ENCODE measurements at places on chromosomes 12 and 14.

DNA sequence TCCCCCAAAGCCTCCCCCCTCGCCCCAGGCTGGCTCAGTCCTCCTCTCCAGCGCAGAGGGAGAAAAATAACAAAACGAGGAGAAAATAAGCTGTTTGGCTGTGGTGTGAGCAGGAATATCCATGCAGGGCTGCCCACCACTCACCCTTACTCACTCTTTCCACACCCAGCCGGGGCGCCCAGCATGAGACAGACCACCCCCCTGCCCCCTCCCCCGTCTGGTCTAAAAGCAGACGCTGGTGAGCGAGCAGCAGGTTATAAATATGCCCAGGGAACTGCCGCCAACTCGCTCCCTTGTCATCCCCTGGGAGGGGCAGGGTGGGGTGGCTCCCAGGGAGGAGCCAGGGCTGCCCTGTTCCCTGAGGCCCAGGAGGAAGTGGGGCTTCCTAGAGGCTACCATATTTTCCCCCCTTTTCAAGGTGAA lies 7.4 kb downstream of the WNT1 start:
- DNase-seq: no peak
- no peaks in the 10 kb centered on the region for H3K36me3 ChIP-seq
- H3K4me1 ChIP-seq: peaks cover 15% of the 10 kb centered on the region
- peaks cover 20% of the 10 kb centered on the region for H3K27me3 ChIP-seq

GRCh38 chr12:23350808-23351207 lies 598.7 kb downstream of the SOX5 start:
- H3K27me3 ChIP-seq: no peaks in the 10 kb centered on the region
- H3K27ac ChIP-seq: no peak overlapping the region
- H3K36me3 ChIP-seq: no peaks in the 10 kb centered on the region
- no peak for DNase-seq

DNA sequence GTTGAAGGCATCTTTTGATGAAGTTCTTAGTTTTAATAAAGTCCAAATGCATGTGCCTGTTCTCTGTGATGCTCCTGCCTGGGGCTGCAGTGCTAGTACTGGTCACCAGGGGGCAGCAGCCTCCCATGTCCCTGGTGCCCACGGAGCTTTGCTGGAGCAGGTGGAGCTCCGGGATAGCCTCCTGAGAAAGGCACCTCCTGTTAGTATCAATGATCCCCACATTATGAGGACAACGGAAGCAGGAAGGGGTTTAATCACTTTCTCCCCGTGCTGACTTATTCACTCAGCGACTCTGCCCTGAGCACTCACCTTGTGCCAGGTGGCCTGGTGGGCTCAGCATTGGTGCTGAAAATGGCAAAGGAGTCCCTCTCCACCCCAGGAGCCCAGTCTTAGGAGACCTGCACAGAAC lies 123.0 kb upstream of the PZP start:
- no peaks in the 10 kb centered on the region for H3K4me1 ChIP-seq
- peak; percentile 65 for DNase-seq
- no peaks in the 10 kb centered on the region for H3K27me3 ChIP-seq
- H3K27ac ChIP-seq: no peak overlapping the region

DNA sequence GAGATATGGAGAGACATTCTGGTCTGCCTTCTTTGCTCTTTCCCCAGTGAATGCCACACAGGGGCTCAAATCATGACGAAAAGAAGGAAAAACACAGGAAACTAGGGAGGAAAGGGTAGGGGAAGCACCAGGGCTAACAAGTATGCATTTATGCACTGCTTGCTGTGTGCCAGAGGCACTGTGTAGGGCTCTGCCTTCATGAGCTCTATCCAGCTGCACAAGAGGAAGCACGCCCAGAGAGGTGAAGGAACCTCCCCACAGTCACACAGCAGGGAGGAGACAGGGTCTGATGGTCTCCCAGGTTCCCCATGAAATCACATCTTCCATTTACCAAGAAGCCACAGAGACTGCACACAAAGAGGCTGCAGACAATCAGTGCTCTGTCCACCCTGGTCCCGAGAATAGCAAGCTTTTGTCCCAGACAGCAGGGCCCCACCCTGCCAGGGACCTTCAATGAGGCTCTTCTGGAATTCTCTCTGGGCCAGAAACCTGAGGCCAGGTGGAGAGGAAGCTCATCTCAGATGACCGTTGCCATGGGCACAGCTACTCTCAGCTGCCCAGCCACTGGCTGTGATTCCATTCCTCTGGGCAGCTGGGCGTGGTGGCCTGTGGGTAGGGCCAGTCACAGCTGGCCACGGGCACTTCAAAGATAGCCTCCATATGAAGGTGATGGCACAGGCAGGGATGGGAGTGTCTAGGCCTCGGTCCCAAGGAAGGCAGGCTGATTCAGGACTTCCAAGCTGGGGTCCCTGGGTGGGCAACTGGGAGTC lies 7.3 kb upstream of the TRPV4 start:
- H3K36me3 ChIP-seq: no peaks in the 10 kb centered on the region
- H3K27ac ChIP-seq: no peak overlapping the region
- no peaks in the 10 kb centered on the region for H3K27me3 ChIP-seq
- peaks cover 3% of the 10 kb centered on the region for H3K4me1 ChIP-seq
- H3K4me3 ChIP-seq: no peak overlapping the region

DNA sequence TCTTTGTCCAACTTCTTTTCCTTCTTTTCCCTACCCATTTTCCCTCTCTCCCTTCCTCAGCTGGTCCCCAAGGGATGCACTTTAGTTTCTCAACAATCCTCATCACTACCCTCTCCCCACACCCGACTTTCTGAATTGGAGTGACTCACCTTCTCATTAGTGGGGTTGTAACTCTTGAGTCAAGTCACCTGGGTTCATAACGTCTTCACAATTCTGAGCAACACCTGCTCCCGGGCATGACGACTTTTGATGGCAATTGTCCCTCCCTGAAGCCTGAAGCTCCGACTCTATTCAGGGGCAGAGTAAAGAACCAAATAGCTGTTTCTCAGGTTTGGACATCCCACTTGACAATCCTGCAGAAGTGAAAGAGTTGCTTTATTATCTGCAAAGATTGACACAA lies 82.7 kb upstream of the OTX2 start:
- H3K36me3 ChIP-seq: no peaks in the 10 kb centered on the region
- no peaks in the 10 kb centered on the region for H3K27me3 ChIP-seq
- no peak for DNase-seq
- H3K27ac ChIP-seq: no peak overlapping the region

DNA sequence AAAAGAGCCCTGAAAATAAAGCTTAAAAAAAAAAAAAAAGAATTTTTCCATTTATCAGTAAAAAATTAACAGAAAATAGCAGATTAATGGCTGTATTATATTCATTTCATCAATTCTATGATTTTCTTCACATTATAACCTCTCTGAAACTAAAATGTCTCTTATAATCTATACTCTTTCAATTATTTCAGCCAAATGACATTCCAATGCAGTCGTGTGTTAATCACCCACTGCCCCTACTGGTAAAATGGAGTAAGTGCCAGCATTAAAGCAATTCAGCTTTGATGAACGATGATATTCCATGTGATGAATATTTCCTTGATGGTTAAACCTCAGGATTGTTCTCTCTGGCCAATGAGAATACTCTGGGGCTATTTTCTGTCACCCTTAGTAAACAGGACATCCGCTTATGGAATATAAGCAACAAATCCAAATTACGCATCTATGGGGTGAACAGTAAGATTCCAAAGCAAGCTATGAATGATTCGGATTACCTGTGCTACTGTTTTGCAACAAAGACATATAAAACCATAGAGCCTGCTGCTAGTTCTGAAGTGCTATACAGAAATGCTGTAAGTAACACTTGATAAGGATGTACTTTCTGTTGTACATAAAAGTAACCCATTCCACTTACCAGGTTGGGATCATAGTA lies 20.3 kb upstream of the SYCP3 start:
- no peaks in the 10 kb centered on the region for H3K27me3 ChIP-seq
- H3K4me3 ChIP-seq: no peak overlapping the region
- DNase-seq: no peak

DNA sequence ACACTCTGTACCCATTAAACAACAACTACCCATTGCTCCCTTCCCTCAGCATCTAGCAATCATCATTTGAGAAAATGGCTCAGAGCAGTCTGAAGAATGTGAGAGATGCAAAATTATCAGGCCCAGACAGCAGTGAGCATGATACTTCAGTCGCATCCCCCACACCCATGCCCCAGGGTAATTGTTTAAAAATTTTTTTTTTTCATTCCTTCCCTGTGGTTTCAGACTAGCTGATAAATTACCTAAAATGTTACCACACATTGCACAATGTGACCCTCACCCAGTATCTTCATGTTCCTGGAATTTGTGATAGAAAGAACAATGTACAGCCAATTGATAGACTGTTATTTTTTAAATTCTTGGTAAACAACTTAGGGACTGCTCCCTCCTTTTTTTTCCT lies 11.3 kb upstream of the USP15 start:
- no peak for DNase-seq
- no peaks in the 10 kb centered on the region for H3K36me3 ChIP-seq
- H3K27me3 ChIP-seq: no peaks in the 10 kb centered on the region
- H3K4me1 ChIP-seq: no peaks in the 10 kb centered on the region
- no peak overlapping the region for H3K4me3 ChIP-seq

DNA sequence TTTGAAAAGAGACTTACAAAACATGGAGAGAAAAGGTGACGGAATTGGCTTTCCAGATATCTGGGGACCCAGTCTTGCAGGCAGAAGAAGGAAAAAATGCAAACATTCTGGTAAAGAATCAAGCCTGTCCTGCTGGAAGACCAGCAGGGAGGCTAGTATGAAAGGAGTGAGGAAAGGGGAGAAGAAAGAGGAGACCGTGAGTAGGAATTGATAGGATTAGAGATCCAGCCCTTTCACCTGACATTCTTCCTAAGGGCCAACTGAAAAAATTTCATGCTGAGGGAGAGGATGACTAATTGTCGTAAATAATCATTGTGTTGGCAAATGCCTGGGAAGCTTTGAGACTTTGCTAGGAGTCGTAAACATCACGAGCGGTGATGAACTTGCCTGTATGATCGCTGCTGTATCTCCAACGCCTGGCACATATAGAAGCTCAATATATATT lies 12.1 kb downstream of the BHLHE41 start:
- no peak for DNase-seq
- H3K4me1 ChIP-seq: peaks cover 66% of the 10 kb centered on the region
- peak overlapping the region; percentile 90 for H3K27ac ChIP-seq
- H3K36me3 ChIP-seq: no peaks in the 10 kb centered on the region

GRCh38 chr14:64438181-64438841 lies 27.0 kb upstream of the AKAP5 start:
- no peaks in the 10 kb centered on the region for H3K27me3 ChIP-seq
- no peaks in the 10 kb centered on the region for H3K4me1 ChIP-seq
- no peak for DNase-seq
- no peak overlapping the region for H3K27ac ChIP-seq
- H3K4me3 ChIP-seq: no peak overlapping the region

- no peak overlapping the region for H3K27ac ChIP-seq
- DNase-seq: no peak
- H3K36me3 ChIP-seq: no peaks in the 10 kb centered on the region
- no peaks in the 10 kb centered on the region for H3K27me3 ChIP-seq
- no peaks in the 10 kb centered on the region for H3K4me1 ChIP-seq
Observed at GRCh38 chr12:41910578-41911320, 233.9 kb downstream of the GXYLT1 start.

- H3K4me1 ChIP-seq: peaks cover 9% of the 10 kb centered on the region
- H3K27ac ChIP-seq: no peak overlapping the region
- H3K27me3 ChIP-seq: no peaks in the 10 kb centered on the region
- no peak for DNase-seq
- no peaks in the 10 kb centered on the region for H3K36me3 ChIP-seq
- H3K4me3 ChIP-seq: no peak overlapping the region
Observed at GRCh38 chr12:92248977-92249376, 103.3 kb upstream of the BTG1 start.

DNA sequence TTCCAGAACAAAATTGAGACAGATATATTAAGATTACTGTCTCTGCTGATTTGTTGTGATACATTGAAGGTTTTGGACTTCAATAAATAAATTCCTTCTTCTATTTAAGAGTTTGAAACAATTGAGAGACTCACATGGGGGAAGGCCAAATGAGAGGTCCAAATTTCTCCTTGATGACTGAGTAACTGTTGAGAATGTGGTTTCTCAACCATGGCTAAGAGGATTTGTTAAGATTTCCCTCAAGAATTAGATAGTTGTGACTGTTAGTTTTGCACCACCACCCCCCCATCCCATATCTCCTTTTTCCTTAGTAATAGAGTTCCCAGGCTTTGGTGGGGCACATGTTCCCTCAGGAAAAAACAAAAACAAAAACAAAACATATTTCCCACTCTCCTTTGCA lies 47.7 kb upstream of the IGF1 start:
- H3K4me3 ChIP-seq: no peak overlapping the region
- no peaks in the 10 kb centered on the region for H3K4me1 ChIP-seq
- DNase-seq: no peak
- no peaks in the 10 kb centered on the region for H3K36me3 ChIP-seq
- no peaks in the 10 kb centered on the region for H3K27me3 ChIP-seq

DNA sequence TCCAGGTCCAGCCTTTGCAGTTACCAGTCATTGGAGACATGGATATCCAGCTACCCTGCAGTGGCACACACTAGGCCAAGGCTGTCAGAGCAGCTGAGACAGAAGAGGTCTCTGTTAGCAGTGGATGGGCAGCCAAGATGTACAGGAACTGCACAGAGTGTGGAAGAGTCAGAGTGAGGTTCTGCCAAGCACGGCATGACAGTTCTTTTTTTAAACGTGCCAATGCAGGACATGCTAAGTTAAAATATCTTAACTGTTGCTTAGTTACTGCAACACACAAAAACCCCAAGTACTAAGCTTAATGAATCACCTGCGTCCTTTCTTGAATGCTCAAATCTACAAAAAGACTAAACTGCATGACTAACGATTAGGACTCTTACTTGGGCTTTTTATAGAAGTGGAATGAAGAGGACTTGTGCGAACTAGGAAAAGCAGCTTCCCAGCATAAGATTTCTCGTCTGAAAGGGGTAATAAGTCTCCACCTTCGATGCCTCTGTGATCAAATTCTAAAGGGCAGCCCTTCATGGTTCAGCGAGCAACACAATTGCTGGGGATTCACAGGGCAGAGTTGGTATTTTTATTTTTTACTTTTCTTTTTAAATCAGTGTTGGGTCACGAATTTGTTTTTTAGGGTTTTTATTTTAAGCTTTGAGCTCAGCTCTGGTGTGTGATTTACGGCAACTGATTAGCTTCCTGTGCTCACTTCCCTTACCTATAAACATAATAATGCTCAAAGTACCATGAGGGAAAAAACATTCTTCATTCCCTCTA lies 20.6 kb downstream of the MAPK1IP1L start:
- no peaks in the 10 kb centered on the region for H3K36me3 ChIP-seq
- H3K4me1 ChIP-seq: peaks cover 13% of the 10 kb centered on the region
- H3K27ac ChIP-seq: peak overlapping the region; percentile 36
- DNase-seq: no peak

DNA sequence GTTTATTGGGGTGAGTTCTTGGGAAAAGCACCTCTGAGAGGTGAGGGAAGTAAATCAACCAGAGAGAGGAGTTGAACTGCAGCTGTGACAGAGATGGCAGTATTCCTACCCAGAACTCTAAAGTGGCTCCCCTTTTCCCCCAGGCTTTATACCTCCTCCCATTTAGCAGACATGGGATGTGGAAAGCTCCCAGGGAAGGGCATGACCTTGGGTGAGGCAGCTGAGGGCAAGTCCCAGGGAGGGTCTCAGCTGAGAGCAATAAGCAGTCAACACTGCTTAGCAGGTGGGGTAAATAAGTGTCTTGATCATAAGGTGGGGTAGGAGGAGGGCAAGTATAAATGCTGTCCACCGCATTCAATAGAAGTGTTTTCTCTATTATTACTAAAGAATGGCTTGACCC lies 143.0 kb downstream of the AKAP6 start:
- H3K4me1 ChIP-seq: peaks cover 64% of the 10 kb centered on the region
- H3K27ac ChIP-seq: peak overlapping the region; percentile 73
- peak overlapping the region; percentile 12 for H3K4me3 ChIP-seq
- no peak for DNase-seq
- no peaks in the 10 kb centered on the region for H3K27me3 ChIP-seq
- no peaks in the 10 kb centered on the region for H3K36me3 ChIP-seq

- DNase-seq: peak; percentile 70
- peaks cover 32% of the 10 kb centered on the region for H3K4me1 ChIP-seq
- H3K4me3 ChIP-seq: peak overlapping the region; percentile 89
Observed at GRCh38 chr14:39431416-39432178, 636 bp downstream of the FBXO33 start.

Data from psoas muscle (tissue), 8 donors.